ENCODE measurements at places on chromosomes 1 and 21.

DNA sequence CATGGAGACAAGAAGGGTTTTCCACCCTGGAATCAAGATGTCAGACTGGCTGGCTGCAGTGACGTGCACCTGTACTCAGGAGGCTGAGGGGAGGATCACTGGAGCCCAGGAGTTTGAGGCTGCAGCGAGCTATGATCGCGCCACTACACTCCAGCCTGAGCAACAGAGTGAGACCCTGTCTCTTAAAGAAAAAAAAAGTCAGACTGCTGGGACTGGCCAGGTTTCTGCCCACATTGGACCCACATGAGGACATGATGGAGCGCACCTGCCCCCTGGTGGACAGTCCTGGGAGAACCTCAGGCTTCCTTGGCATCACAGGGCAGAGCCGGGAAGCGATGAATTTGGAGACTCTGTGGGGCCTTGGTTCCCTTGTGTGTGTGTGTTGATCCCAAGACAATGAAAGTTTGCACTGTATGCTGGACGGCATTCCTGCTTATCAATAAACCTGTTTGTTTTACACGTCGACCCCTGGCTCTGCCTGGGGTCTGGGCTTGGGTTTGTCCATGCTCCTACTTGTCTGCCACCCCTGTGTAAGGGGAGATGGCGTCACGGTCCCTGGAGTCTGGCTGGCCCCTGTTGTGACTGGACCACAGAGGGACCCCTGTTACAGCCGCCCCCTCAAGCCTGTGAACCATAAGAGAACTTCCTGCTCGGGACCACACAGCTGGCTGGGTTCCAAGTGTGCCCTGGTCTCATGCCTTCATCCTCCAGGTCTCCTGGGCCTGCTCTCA, 20.9 kb upstream of the VPS13D start:
- peak; percentile 80 for DNase-seq

GRCh38 chr1:93678491-93678890, 3.1 kb downstream of the BCAR3 start:
- no peak for DNase-seq

DNA sequence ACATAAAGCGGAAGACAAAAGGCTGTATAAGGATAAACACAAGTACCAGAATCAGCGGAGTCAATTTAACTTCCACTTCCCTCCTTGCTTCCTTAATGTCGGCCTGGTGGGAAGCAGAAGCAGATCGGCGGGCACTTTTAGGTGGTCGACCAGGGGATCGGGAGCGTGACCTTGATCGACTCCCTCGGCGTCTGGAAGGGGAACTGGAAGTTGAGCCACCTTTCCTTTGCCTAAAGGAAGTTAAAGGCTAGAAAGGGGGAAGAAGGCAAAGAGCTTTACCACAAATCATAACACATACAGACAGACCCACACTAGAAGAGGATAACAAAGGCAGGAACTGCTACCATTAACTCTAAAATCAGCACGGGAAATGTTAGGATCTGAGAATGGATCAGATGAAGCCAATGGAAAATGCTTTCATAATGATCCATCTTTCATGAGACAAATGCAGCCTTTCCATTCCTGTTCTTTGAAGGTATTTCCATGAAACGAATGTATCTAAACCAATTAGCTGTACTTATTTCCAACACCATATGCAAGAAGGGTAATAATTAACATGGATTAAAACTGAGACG, 5.7 kb downstream of the LBR start:
- DNase-seq: no peak

DNA sequence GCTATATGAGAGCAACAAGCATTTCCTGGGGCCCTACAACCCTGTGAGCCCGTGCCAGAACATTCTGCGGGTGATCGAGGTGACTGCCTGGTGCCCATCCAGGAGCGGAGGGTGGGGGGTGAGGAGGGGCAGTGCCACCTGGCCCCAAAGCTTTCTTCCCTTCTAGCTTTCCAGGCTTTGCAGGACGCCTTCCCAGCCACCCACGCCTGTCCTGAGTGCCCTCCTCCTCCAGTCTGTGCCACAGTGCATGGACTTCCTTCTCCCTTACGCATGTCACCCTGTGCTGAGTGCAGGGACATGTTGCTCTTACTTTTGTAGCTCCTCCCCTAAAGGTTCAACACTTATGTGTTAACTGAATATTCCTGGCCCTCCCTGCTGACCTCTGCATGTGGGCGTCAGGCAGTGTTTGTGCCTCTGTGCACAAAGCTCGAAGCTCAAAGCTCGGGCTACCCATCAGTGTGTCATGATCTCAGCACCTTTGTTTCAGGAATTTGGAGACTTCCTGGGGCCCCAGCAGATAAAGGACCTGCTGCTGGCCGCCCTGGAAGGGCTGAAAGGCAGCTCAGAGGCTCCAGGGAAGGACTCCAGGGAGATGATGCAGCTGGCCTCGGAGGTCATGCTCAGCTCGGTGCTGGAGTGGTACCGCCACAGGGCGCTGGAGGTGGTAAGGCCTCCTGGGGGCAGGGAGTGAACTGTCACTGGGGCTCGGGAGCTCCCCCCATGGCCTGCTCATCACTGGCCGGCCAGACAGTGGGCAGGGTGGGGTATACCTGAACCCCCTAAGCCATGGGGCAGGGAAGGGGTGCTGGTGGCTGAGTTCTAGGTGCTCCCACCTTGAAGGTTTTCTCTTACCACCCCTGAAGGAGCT, 36.7 kb upstream of the TTC4 start:
- no peak for DNase-seq

GRCh38 chr1:47906009-47906432, 91.2 kb downstream of the TRABD2B start:
- DNase-seq: no peak

DNA sequence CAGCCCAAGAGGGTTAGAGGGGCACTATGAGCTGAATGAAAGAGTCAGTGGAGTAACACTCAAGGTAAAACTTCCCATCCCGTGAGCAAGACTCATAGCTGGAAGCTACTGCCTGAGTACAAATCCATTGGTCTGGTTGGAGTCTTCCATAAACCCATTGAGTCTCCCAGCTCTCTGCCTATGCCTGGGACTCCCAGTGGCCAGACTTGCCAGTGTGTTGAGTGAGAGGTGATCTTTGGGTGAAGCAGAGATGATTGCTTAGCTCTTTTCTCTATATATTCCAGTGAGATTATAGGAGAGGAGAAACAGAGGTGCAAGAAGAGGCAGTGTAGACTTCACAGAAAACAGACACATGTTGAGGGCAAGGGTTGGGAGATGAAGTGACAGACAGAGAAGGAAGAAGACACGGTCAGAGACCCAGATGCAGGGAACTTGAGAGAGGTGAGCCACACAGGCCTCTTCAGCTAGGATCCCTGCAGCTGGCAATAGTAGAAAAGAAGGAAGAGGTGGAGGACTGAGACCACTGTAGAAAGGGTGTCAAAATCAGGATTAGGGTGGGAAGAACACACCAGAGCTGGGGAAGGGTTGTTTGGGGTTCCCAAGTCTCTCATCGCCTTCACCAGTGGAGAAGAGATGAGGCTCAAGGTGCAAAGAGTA, 3.7 kb downstream of the FOXD2 start:
- no peak for DNase-seq

DNA sequence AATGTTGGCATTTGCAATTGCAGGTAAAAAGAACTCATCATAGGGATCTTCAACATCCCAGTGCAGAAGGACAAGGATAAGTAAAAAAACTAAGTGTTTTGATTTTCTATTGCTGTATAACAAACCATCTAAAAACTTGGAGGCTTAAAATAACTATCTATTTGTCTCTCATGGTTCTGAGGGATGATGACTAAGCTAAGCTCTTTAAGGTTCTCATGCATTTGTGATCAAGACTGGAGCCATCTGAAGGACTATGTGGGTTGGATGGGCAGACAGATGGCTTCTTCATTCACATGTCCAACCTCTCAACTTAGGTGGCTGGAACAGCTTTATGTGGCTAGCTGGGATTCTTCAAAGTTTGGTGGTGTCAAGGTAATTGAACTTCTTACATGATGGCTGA, 51.5 kb downstream of the RPL5 start:
- no peak for DNase-seq

- DNase-seq: no peak
Observed at GRCh38 chr1:2441746-2442145, 29.4 kb upstream of the PEX10 start.

DNA sequence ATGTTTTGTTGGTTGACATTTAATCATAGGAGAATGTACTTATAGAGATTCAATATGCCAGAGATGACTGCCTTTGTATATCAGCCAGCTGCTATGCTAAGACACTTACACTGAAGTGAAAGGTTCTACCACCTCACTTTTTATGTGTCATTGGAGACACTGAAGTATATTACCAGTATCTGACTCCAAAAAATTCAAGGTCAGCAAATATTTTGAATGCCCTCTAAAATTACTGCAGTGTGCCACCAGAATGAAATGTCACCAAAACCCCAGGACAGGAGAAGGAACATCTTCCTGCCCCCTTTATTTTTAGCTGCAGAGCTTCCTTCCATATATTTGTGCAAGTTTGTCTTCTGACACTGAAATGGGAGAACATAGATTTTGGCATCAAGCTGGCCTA, 141.5 kb downstream of the LRRC40 start:
- DNase-seq: no peak

GRCh38 chr1:245334827-245335490, 180.2 kb downstream of the KIF26B start:
- DNase-seq: no peak

GRCh38 chr1:232966663-232967062, 16.3 kb downstream of the NTPCR start:
- no peak for DNase-seq

GRCh38 chr1:20492751-20493150, 6.7 kb upstream of the CAMK2N1 start:
- DNase-seq: no peak

DNA sequence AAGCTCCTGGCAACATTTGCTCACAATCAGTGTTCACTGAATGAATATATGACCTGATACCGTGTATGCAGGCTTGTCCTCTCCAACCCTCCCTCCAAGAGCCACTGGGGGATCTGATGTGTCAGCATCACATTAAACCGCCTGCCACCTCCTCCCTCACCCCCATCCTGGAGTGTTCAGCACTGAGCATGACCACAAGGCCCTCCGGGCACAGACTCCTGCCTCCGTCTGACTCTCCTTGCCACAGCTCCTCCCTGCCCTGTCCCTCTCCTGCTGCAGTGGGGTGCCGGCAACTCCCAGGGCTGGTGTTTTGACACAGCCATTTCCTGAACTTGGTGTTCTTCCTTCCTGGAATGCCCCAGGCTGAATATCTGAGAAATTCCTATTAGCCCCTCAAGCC, 136.7 kb downstream of the FCRL5 start:
- no peak for DNase-seq

GRCh38 chr1:169361281-169361680, 6.3 kb downstream of the NME7 start:
- no peak for DNase-seq

DNA sequence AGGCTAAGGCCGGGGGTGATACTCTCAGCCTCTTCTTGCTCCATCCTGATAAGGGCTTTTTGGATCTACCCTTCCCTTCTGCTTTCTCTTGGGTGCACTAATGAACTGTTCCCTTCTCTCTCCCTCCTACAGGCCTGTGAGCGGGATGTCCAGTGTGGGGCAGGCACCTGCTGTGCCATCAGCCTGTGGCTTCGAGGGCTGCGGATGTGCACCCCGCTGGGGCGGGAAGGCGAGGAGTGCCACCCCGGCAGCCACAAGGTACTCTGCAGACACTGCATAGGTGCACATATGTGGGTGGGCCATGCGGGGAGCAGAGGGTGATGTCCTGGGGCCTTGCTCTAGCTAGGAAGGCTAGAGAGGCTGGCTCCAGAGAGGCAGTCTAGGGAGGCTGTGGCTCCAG, 2.9 kb downstream of the PROK1 start:
- no peak for DNase-seq

DNA sequence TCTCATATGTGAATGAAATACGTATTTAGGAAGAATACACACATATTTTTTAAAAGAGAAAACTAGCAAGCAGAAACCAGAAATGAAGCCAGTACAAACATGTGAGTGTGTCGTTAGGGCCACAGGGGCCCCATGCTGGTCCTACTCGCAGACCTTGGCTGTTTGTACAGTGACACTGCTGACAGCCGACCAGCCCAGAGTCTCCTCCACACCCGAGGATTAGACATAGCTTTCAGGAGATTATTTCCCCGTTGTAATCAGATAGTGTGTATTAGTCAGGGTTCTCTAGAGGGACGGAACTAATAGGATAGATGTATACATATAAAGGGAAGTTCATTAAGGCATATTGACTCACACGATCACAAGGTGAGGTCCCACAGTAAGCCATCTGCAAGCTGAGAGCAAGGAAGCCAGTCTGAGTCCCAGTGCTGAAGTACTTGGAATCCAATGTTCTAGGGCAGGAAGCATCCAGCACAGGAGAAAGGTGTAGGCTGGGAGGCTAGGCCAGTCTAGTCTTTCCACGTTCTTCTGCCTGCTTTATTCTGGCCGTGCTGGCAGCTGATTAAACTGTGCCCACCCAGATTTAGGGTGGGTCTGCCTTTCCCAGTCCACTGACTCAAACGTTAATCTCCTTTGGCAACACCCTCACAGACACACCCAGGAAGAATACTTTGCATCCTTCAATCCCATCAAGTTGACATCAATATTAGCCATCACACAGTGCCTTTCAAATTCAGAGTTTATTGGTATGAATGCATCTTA, 51.2 kb downstream of the DIP2A start:
- no peak for DNase-seq

DNA sequence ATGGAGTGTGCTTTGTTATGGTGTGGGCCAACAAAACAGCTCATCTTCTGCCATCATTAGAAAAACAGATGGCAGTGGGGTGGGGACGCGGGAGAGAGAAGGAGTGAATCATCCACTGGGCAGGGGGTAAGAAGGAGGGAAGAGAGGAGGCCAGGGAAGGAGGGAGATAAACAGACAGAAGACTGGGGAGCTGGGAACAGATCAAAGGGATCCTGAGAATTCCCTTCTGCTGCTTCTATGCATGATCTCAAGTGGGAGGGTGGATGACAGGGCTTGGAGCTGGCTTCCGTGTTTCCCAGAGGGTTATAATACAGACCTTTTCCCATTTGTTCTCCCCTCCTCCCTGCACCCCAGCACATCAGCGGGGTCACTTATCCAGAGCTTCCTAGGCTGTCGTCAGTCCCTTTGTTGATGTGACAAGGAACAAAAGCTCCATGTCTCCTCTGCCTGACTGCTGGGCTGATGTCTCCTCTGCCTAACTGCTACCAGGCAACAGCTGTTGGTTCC, 338.6 kb downstream of the PAPPA2 start:
- DNase-seq: no peak

Measured in activated CD4-positive, alpha-beta T cell treated with anti-CD3 and anti-CD28 coated beads for 1 hour (primary cell).